ENCODE measurements at places on chromosomes 1 and 21.
A peak's percentile ranks its signal among the peaks of the same experiment; 100 is the strongest.

DNA sequence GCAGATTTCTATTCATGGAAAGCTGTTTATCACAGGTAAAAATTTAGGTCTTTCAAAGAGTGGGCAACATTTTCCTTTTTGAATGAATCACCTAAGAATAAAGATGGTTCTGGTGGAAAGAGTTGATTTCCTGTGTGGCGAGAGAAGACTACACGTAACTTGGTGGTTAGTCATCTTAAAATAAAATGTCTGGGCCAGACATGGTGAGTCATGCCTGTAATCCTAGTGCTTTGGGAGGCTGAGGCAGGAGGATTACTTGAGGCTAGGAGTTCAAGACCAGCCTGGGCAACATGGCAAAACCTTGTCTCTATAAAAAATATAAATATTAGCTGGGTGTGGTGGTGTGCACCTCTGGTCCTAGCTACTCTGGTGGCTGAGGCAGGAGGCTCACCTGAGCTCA is 65.7 kb downstream of the DISP1 start:
- peak; percentile 18 for DNase-seq

GRCh38 chr1:13492711-13493110 is 21.1 kb downstream of the LRRC38 start:
- no peak for DNase-seq

DNA sequence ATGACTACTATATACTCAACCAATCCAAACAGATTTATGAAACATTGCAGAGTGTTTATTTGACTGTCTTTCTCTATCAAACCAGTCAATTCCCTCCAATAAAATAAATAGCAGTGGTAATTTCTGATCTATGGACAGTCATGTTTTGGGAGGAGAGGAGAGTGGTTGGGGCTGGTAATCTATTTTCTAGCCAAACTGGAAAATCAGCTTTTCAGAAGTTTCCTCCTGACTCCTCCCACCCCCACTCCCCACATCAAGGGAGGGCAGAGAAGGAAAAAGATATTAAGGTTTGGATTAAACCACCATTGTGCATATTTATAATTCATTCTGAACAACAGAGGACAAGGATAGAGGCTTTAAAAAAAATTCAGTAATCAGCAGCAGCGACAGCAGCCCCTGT is 69.4 kb upstream of the SOX13 start:
- DNase-seq, result peak; percentile 62

- peak; percentile 38 for DNase-seq
Observed at GRCh38 chr1:115906627-115907026, 65.7 kb upstream of the NHLH2 start.

DNA sequence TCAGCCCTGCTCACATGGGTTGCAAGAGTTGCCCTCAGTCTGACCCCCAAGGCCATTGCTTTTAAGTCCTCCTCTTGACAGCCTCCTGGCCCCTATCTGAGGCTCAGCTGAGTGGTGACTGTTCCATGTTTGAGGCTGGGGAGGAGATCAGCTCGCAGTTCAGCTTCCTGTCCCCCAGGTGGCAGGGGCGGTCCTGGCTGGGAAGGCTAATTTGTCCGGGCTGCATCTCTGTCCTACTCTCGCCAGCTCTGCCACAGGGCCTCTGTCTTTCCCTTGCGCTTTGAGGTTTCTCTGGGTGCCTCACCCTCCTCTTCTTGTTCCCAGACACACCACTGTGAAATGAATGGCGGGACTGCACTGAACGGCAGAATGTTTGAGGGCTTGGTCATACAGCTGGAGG is 157.3 kb downstream of the KCNJ6 start:
- peak; percentile 38 for DNase-seq

GRCh38 chr1:10835822-10836421 is 39.5 kb upstream of the CASZ1 start:
- peak; percentile 74 for DNase-seq

DNA sequence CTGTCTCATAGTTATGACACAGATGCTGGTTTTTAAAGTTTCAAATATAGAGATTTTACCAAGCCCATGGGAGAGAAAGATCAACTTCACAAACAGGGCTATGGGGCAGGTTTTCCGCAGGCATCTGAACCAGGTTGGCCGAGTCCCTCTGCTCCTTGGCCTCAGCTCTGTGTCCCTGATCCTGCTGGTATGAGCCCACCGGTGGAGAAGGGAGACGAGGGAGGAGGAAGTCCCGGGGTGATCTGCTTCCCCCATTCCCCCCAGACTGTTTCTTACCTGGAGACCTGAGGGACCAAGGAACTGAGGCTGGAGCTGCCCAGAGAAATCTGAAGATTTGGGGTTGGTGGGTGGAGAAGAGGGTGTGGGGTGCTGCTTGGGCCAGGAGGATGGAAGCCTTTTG is 28.9 kb upstream of the BTG2 start:
- no peak for DNase-seq

DNA sequence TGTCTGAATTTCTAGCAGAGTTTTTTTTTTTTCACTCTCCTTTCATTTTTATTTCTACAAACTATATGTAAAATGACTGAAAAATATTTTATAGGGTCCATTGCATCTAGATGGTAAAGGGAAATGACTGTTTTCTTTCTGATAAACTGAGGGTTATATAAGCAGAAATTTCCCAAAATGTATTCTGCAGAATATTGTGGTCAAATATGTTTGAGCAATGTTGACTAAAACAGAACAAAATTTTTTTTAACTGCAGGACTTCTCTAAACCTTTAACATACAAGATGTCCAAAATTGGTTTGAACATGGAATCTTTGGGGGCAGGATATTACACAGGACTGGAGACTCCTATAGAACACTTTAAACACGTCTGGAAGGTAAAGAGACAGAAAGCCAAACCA is 190.5 kb downstream of the TOMM20 start:
- no peak for DNase-seq

DNA sequence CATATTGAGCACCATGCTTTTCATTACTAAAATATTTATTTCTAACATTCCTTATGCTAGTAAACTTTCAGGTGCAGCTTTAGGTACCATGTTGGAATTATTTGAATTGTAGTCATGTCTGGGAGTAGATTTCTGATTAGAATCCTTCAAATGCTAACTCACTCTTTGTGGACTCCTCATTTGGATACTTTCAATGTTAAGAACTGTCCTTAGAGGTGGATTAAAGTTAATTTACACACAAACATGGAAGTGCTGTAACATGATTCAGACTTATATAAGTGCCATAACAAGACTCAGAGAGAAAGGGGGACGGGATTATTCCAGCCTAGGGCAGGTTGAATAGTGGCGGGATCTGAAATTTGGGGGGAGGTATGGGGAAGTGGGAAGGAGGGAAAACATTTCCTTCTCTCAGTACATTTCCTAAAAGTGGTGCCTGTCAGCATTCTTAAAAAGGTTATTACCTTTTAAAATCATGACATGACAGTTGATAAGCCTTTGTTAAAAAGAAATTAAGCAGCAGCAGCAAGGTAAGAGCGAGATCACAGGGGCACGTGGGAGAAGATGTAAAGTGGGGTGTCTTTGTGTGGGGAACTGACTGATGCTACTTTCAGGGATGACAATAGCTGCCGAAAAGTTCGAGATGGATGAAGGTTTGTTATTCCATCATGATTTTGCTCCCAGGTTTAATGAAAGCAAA is 44.4 kb downstream of the HHAT start:
- no peak for DNase-seq

DNA sequence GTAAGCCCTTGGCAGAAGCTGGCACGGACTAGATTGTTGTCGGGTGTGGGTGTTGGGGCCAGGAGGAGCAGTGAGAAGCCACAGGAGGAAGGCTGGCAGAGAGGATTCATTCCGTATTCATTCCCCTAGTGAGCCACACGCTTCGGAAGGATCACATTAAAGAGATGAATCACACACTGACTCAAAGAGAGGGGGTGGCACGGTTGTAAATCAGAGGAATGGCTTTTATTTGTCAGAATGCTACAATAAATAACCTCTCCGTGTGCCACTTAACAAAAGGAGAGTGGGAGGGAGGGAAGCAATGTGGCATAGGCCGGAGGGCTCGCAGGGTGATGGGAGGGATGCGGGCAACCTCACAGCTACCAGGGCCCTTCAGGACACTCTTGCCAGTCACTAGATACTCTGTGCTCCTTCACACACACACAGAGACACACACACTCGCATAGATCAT is 135.5 kb downstream of the HIVEP3 start:
- peak; percentile 92 for DNase-seq

GRCh38 chr1:244409701-244410100 is 42.0 kb downstream of the ADSS2 start:
- no peak for DNase-seq

GRCh38 chr1:13763222-13763621 is 63.2 kb downstream of the PRDM2 start:
- no peak for DNase-seq

- DNase-seq, result no peak
Observed at GRCh38 chr1:196516373-196516772, 91.9 kb downstream of the KCNT2 start.

DNA sequence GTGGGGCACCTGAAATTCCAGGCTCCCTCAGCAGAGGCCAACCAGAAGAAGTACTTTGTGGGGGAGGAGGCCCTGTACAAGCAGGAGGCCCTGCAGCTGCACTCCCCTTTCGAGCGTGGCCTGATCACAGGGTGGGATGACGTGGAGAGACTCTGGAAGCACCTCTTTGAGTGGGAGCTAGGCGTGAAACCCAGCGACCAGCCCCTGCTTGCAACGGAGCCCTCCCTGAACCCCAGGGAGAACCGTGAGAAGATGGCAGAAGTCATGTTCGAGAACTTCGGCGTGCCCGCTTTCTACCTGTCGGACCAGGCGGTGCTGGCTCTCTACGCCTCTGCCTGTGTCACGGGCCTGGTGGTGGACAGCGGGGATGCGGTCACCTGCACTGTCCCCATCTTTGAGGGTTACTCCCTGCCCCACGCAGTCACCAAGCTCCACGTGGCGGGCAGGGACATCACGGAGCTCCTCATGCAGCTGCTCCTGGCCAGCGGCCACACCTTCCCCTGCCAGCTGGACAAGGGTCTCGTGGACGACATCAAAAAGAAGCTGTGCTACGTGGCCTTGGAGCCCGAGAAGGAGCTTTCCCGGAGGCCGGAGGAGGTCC is 634 bp downstream of the ACTRT2 start:
- no peak for DNase-seq

DNA sequence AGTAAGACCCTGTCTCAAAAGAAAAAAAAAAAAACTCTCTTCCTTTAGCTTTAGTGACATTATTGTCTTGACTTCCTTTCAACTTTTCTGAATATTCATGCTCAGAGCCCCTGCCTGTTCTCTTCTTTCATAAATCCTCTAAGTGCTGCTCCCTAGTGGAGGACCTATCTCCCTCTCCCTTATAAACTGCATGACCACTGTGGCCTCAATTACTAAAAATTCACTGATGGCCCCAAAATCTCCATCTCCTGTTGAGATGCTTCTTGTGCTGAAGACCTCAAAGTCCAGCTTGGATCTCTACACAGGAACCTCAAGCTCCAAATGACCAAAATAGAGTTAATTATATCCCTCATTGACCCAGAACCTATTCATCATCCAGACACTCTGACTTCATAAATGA is 7.8 kb downstream of the ITLN1 start:
- DNase-seq, result no peak

DNA sequence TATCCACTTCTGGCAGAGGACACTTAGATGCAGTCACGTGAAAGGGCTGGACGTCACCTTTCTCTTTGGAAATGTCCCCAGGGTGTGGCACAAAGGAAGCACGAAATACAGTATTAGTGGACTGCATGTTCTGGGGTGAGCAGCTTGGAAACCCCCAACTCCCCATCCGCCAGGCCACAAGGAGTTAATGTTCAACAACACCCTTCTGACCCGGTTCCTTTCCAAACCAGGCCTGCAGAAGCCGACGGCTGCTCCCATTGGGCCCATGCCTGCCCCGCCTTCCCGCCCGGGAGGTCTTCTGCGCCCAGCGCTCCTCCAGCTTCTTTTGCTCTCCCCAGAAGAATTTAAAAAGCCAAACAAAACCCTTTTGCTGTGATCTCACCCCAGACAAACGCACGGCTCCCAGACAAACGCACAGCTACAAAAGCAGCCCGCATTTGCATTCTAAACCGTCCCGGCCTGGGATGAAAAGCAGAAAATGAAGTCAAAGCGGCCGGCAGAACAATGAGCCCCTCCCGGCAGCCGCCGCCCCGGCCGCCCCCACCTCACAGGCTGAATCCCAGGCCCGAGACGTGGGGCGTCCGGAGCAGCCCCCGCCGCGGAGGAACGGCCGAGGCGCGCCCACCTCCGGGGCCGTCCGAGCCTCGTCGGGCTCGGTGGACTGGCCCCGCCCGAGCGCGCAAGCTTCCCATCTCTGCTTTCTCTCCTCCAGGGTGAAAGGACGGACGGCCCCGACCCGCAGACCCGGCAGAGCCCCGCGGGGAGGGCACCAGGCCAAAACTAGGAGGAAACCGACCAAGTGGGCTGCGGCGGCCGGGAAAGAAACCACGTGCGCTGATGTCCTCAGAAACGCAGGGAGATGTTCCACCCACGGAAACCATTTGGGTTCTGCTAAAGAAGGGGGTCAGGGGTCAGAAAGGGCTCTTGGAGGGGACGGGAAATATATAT is 101.9 kb downstream of the PLPP3 start:
- DNase-seq, result no peak

DNA sequence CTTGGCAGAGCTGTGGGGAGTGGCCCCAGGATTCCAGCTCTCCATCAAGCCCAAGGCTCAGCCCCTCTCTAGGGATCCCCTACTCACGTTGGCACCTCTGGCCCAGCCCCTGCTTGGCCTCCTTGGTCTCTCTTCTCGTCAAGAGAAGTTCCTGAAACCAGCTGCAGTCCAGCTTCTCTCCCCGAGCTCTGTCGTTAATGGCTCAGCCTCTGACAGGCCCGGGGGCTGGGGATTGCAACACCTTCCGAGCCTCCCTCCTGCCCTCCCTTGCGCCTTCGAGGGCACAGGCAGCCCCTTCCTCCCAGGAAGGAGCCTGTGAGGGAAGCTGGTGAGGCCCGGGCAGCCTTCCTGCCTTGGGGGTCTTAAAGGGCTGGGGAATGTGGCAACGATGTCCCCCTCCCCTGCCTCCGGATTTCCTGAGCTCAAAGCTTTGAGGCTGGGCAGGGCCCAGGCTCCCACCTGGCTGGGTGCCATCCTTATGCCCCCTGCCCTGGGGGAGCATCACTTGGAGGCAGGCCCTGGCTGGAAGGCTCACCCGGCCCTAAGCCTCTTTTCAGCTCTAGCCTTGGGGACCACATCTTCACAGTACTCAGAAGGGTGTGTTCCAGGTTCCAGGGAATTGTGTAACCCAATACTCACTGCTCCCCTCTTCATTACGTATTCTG is at the start of gene CSF3R:
TSS of gene CSF3R (minus strand) at position 190 of the 665 bp plus-strand sequence. CDS start 3,417 bp downstream, outside the sequence.
- no peak for DNase-seq

GRCh38 chr1:151325231-151325630 is 2.0 kb downstream of the PI4KB start:
- no peak for DNase-seq

DNA sequence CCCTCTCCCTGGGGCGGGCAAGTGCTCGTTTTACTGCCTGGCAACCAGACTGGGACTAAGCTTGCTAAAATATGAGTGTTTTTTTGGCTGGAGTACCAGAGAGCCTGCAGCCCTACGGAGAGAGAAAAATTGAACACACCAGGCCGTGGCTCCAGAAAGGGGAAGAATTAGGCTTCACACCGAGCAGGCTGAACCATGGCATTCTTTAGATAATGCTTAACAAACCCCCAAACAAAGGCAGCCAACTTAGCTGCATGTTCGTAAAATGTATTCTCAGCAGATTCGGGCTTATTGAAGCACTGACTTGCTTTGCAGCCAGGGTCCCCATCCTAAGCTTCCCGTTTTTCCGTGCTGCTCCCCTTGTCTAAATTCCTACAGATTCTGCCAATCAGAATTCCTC is 76.6 kb downstream of the LMX1A start:
- no peak for DNase-seq

Data from RWPE1 (cell line).